H9 (cell line): ENCODE measurements at places on chromosomes 16 and 17. TPM values are rescaled to one million over a fixed set of nuclear protein-coding genes. Genes with fewer than 3 reads are reported as not detected.

DNASE1L2 gene
- total RNA-seq, result 2.5 TPM in 2 replicates

CPHXL2 gene
- total RNA-seq, result not detected in 2 replicates

INPP5K gene
- total RNA-seq, result 28.1 and 29.4 TPM in 2 replicates

WWOX gene
- total RNA-seq, result 14.4 and 15.6 TPM in 2 replicates

RAD51C gene
- 11.3 and 16.3 TPM in 2 replicates for total RNA-seq

FBF1 gene
- 8.3 and 9.7 TPM in 2 replicates for total RNA-seq

ITGB4 gene
- 3.9 and 5.3 TPM in 2 replicates for total RNA-seq

GPR139 gene
- 0.22 TPM in 1 of 2 replicates, not detected in the other for total RNA-seq

C17orf78 gene
- not detected in 2 replicates for total RNA-seq

ACLY gene
- 279 and 289 TPM in 2 replicates for total RNA-seq

CDH1 gene
- total RNA-seq, result 202 and 237 TPM in 2 replicates

DOC2B gene
- total RNA-seq, result 1.9 and 2.1 TPM in 2 replicates

SMIM5 gene
- total RNA-seq, result 0.20 and 0.24 TPM in 2 replicates

SLFN14 gene
- not detected in 2 replicates for total RNA-seq

OTOP3 gene
- total RNA-seq, result not detected in 2 replicates

- H3K4me1 ChIP-seq, result no peaks in the 10 kb centered on the region; the same call in 1 of the 2 replicates
- no peak for DNase-seq
- H3K4me3 ChIP-seq, result no peak overlapping the region
- H3K27ac ChIP-seq, result no peak overlapping the region
- H3K27me3 ChIP-seq, result no peaks in the 10 kb centered on the region
These were observed 29.5 kb downstream of the SRL start for GRCh38 chr16:4212211-4212933.

GRCh38 chr16:29683543-29684090 lies 4.6 kb downstream of the QPRT start:
- H3K4me3 ChIP-seq, result no peak overlapping the region
- H3K36me3 ChIP-seq, result peaks cover 21% of the 10 kb centered on the region
- DNase-seq, result no peak
- H3K4me1 ChIP-seq, result peaks cover 7% of the 10 kb centered on the region; the same call in 1 of the 2 replicates
- H3K27ac ChIP-seq, result no peak overlapping the region

- peaks cover 5% of the 10 kb centered on the region; the same call in 1 of the 2 replicates for H3K4me1 ChIP-seq
- H3K27me3 ChIP-seq, result no peaks in the 10 kb centered on the region
- H3K27ac ChIP-seq, result no peak overlapping the region
- no peak overlapping the region for H3K4me3 ChIP-seq
These were observed 29.8 kb downstream of the LIG3 start for GRCh38 chr17:35010093-35010492.

DNA sequence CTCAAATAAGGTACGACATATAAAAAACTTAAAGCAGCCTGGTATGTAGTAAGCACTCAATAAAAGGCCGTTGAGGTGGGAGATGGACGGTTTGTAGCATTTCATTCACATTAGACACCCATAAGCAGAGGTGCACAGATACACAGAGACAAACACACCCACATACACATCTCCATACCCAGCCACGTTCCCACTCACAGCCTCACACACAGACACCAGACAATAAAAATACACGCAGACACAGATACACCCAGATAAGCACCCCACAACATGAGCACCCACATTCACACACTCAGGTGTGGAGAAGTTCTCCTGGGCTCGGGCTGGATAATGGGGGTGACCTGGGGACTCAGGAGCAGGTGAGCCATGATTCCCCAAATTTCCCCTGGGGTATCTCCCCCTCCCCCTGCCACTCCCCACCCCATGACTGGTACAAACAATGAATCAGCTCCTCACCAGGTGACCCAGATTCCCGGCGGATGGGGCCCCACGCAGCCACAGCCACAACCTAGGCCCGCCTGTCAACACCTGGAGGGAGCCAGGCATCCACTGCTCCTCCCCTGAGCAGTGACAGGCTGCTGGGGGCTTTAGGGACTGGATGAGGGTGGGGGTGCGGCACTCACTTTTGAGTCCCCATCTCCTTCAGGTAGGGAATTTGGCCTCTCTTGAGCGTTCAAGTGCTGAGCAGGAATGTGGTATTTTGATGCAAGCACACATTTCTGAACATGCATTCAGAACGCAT lies 2.7 kb downstream of the DLX3 start:
- peaks cover 60% of the 10 kb centered on the region for H3K27me3 ChIP-seq
- H3K27ac ChIP-seq, result no peak overlapping the region
- DNase-seq, result peak; percentile 28

GRCh38 chr17:35889241-35889640 lies 9.1 kb upstream of the CCL5 start:
- DNase-seq, result no peak
- no peaks in the 10 kb centered on the region for H3K36me3 ChIP-seq
- H3K4me3 ChIP-seq, result no peak overlapping the region
- no peaks in the 10 kb centered on the region for H3K27me3 ChIP-seq

GRCh38 chr16:25199457-25199856 lies 17.3 kb upstream of the AQP8 start:
- H3K4me1 ChIP-seq, result no peaks in the 10 kb centered on the region

DNA sequence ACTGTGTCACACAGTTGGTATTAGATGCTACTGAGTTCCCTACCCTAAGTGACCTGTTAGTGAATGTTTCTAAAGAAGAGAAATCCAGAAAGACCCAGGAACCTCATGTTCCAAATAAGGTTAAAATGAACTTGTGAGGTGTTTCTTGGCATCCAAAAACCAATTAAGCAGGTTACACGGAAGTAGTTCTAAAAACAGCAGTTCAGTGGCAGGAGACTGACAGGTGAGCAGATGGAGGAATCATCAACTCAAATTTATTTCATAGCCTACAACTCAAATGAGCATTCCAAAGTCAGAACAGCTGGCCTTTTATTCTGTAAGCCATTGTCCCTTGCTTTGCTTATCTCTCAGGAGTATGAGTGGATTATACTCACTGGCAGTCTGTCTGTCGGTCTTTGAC lies 188.3 kb downstream of the IRX3 start:
- no peak for DNase-seq
- H3K36me3 ChIP-seq, result no peaks in the 10 kb centered on the region
- H3K27ac ChIP-seq, result no peak overlapping the region
- H3K4me1 ChIP-seq, result no peaks in the 10 kb centered on the region
- no peak overlapping the region for H3K4me3 ChIP-seq

DNA sequence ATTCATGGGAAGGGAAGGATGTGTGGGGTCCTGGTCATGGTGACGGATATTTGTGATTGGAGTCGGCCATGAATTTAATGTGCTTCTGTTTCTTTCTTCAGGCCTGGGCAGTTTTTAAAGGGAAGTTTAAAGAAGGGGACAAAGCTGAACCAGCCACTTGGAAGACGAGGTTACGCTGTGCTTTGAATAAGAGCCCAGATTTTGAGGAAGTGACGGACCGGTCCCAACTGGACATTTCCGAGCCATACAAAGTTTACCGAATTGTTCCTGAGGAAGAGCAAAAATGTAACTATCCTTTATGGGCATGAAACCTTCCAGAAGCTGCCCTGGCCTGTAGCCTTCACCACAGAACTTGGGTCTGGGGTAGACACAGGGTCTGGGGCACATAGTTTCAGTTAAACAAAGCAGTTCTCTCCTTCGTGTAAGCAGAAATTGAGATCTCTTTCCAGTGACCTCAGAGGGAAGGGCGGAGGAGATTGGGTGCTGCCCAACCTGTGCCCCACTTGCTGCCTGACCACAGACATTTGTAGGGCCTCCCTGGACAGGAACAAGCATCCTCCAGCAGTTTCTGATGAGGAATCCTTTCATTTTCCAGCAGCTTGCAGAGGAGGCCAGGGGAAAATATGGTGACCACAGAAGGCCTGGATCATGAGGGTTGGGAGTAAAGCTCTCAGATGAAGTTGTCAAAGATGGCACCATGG lies 10.1 kb downstream of the IRF8 start:
- DNase-seq, result no peak
- no peak overlapping the region for H3K4me3 ChIP-seq
- peaks cover 3% of the 10 kb centered on the region for H3K4me1 ChIP-seq
- no peak overlapping the region for H3K27ac ChIP-seq
- H3K36me3 ChIP-seq, result no peaks in the 10 kb centered on the region
- no peaks in the 10 kb centered on the region for H3K27me3 ChIP-seq

DNA sequence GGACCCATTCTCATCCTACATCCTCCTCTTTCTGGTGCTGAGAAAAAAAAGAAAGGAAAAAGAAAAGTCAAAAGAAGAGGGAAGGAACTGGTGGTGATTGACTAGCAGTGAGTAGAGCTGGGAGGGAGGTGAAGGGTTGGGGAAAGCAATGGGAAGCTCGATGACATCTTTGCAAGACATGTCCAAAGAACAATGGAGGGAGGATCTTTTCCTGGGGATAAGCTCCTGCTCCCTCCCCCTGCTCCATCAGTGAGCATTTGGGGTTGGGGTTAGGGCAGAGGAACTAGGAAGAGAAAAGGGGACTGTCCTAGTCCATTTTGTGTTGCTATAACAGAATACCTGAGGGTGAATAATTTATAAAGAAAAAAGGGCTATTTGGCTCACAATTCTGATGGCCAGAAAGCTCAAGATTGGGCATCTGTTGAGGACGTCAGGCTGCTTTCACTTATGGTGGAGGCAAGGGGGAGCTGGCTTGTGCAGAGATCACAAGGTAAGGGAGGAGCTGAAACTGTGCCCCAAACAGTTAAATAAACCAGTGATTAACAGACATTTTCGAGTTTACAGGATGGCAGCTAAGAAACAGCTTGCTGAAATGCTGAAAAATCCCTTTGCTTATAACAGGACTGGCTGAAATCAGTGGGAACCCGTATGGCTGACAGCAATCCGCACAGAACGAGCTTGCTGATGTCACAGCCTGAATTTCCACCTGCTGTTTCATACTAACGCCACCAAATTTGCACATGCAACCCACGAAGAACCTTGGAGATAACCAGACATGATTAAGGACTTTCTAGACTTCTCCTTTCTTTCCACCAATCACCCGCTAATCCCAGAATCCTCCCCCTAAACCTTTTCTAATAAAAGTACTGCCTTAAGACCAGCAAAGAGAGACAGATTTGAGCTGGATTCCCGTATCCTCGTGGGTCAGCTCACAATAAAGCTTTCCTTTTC lies 1.6 kb upstream of the ODF4 start:
- no peak for DNase-seq
- H3K4me1 ChIP-seq, result no peaks in the 10 kb centered on the region; the same call in 1 of the 2 replicates
- H3K27me3 ChIP-seq, result no peaks in the 10 kb centered on the region
- no peaks in the 10 kb centered on the region for H3K36me3 ChIP-seq
- H3K27ac ChIP-seq, result no peak overlapping the region

GRCh38 chr17:19286751-19287341 lies 49.7 kb downstream of the EPN2 start:
- H3K4me1 ChIP-seq, result peaks cover 5% of the 10 kb centered on the region
- H3K4me3 ChIP-seq, result no peak overlapping the region
- H3K36me3 ChIP-seq, result peaks cover 30% of the 10 kb centered on the region
- H3K27me3 ChIP-seq, result no peaks in the 10 kb centered on the region
- H3K27ac ChIP-seq, result no peak overlapping the region
- DNase-seq, result no peak

DNA sequence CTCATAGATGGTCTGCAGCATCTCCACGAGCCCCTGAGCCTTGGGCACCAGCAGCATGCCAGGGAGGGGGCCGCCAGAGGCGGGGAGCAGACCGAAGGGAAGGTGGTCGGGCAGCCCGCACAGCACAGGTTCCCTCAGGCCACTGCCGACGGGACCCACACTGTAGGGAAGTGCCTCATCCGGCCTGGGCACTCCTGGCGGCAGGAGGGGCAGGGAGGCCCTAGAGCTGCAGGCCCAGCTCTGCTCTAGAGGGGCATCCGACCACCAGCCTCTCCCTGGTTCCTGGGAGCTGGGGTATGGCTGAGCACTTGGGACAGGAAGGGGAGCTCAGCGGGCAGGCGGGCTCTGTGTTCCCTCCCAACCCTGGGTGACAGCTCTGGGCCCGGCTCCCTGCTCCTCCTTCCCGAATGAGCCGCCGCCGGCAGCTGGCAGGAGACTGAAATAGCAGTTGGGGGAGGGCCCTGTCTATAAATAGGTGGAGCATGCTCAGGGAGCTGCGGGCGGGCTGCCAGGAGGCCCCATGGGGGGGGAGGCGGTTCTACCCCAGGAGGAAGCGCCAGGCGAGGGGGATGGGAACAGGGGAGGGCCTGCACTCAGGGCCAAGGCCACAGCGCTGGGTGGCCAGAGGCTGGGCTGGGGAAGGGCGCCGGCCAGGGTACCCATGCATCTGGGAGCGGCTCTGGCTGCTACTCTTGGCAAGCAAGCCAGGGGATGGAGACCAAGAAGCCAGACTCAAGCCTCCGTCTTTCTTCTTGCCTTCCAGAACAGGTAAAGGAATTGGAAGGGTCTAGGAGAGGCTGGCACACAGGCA lies 12.4 kb downstream of the HDAC5 start:
- H3K4me1 ChIP-seq, result peaks cover 5% of the 10 kb centered on the region; the same call in 1 of the 2 replicates
- H3K36me3 ChIP-seq, result peaks cover 20% of the 10 kb centered on the region
- no peaks in the 10 kb centered on the region for H3K27me3 ChIP-seq
- H3K4me3 ChIP-seq, result peak overlapping the region; percentile 43

DNA sequence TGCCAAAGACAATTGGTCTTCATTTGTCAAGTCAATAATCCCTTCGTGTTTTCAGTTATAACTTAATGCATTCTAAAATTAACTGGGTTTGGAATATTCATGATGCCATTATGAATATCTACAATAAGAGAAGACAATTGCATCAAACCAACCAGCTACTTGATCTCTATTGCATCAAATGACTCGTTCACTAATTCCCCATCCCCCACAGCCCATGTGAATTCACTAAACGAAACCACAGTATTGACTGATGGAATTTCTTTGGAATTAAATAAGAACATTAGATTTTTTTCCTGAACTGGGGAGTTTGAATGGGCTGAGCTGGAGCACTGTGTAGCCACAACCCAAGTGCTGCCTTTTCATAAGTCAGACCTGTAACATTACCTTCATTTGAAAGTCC lies 65.3 kb downstream of the HS3ST3B1 start:
- H3K36me3 ChIP-seq, result no peaks in the 10 kb centered on the region
- no peak overlapping the region for H3K4me3 ChIP-seq
- no peak for DNase-seq
- no peaks in the 10 kb centered on the region for H3K27me3 ChIP-seq

- no peak for DNase-seq
- H3K4me3 ChIP-seq, result no peak overlapping the region
- H3K36me3 ChIP-seq, result no peaks in the 10 kb centered on the region; the same call in 2 of the 3 replicates
- no peaks in the 10 kb centered on the region for H3K4me1 ChIP-seq
- H3K27ac ChIP-seq, result no peak overlapping the region
These were observed 6.5 kb downstream of the CPNE7 start for GRCh38 chr16:89581861-89582563.

- peak overlapping the region; percentile 69 for H3K4me3 ChIP-seq
- peaks cover 77% of the 10 kb centered on the region for H3K27me3 ChIP-seq
- H3K4me1 ChIP-seq, result peaks cover 15% of the 10 kb centered on the region
These were observed 558 bp upstream of the ZFHX3 start for GRCh38 chr16:73048292-73049080.

- no peak overlapping the region for H3K4me3 ChIP-seq
- H3K4me1 ChIP-seq, result peaks cover 9% of the 10 kb centered on the region; the same call in 1 of the 2 replicates
- no peak for DNase-seq
- H3K36me3 ChIP-seq, result no peaks in the 10 kb centered on the region; the same call in 2 of the 3 replicates
These were observed 3.7 kb downstream of the TNS4 start for GRCh38 chr17:40497695-40498094.

GRCh38 chr17:32741381-32741780 lies 135.5 kb downstream of the MYO1D start:
- no peak for DNase-seq
- H3K27me3 ChIP-seq, result no peaks in the 10 kb centered on the region
- no peak overlapping the region for H3K4me3 ChIP-seq
- no peak overlapping the region for H3K27ac ChIP-seq

- H3K36me3 ChIP-seq, result no peaks in the 10 kb centered on the region
- H3K4me3 ChIP-seq, result no peak overlapping the region
- no peaks in the 10 kb centered on the region for H3K4me1 ChIP-seq
These were observed 345.3 kb upstream of the TNRC6C start for GRCh38 chr17:77613218-77613617.

- H3K27me3 ChIP-seq, result no peaks in the 10 kb centered on the region
- no peaks in the 10 kb centered on the region; the same call in 1 of the 2 replicates for H3K36me3 ChIP-seq
- no peak overlapping the region for H3K27ac ChIP-seq
- DNase-seq, result no peak
- no peak overlapping the region for H3K4me3 ChIP-seq
These were observed 80.7 kb downstream of the PLD6 start for GRCh38 chr17:17125136-17126084.
